Tibial nerve (tissue), 4 donors: ENCODE measurements at places on chromosomes 6 and 20. TPM values are rescaled to one million over a fixed set of nuclear protein-coding genes. Genes with fewer than 3 reads are reported as not detected.

RAET1G gene
- total RNA-seq, result not detected

GTSF1L gene
- total RNA-seq, result not detected

DNA sequence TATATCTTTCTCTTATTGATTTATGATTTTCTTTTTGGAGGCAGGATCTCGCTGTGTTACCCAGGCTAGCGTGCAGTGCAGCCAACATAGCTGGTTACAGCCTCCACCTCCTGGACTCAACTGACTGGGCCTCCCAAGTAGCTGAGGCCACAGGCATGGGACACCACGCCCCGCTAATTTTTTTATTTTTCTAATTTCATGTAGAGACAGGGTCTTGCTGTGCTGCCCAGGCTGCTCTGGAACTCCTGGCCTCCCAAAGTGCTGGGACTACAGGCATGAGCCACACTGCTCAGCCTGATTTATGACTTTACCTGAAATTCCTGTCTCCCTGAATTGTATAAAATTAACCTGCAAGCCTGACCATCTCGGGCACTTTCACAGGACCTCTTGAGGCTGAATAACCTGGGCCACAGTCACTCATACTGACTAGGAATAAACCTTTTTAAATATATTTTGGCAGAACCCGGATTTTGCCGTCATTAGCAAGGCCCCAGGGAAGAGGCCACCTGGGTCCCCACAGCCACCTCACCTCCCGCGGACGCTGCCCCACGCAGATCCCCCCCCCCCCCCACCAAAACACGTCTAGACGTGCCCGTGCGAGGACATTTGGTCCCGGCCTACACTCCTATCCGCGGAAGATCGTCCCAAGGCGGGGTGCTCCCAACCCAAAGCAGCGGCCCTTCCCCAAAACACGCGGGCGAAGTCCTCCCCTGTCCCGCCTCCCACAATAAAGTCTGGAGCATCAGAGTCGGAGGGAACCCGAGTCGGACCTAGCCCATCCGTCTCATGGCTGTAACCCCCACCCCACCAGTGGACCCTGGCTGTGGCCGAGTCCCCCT lies 902 bp downstream of the ZNF337 start:
- DNase-seq, result no peak

DNA sequence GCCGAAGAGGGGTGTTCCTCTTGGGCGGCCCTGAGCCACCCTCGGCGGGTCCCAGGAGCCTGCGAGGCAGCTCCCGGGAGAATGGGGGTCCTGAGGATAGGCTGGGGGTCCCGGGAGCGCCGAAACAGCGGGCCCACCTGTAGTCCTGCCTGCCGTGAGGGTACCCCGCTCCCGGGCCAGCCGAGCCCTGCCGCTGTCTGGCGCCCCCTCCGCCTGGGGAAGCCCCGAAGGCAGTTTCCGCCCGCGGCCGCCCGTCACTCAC lies 280 bp downstream of the SPATA2 start:
- no peak for DNase-seq
